ENCODE measurements at places on chromosomes 6 and 20.

DNA sequence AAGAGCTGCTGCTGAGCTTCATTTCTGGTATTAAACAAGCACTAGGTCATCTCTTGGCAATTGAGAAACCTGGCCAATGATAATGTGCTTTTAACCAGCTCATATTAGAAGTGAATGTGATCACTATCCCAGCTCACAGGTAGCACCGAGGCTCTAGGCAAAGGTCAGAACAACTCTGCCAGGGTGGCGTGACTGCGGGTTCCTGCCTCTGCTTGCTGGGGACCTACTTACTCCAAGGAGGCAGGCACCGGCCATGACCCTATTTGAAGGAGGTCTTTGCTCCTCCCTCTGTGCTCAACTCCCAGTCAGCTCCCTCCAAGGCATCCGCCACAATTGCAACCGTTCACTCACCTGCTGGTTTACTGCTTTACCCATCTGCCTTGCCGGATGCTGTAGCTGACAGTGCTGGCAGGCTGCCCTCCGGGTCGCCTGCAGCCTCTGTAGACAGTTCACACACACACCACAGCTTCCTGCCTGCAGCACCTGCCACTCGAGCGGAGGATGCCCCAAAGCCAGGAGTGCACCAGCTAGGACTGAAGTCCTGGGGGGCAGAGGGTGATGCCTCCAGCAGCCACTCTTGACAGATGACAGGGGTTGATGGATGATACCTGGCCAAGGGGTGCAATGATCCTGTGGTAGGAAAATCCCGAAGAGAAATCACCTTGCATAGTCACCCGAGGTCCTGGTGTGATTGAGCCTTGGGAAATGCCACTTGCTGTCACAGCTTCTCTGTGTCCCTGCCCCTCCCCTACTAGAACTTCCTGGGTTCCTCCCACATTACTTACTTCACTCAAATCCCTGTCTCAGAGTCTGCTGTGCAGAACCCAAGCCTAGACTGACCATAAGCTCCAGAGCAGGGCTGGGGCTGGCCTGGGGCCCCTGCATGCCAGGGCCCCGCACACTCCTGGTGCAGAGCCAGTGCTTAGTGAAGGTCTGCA, 8.8 kb upstream of the VSX1 start:
- peak; percentile 43 for DNase-seq

DNA sequence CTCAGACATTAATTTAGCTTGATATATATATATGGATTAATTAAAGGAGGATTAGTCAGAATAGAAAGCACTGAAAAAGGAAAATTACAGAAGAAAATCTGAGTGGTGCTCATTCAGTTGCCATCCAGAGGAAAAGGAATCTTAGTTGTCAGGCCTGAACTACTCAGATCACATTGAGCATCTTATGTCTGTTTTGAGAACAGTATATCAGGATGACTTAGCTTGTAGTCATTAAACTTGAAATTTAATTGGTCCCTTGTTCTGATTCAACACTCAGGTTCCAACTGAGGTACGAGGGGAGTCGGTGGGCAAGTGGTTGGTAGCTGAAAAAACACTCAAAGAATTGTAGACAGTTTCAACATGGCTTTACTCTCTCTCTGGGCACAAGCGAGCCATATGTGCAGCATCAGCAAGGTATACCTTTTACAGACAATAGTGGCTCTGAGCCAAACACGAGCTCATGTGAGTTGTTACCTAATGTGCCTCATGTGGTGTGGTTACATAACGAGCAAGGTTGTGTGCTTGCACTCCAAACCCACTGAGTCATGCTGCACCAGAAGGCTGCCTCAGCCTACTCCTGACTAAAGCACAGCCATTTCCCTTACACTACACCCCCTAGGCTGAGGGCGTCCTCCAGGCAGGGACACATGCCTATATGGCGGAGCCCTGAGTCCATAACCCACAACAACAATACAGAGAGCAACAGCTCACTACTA, 73.0 kb upstream of the HMGN3 start:
- DNase-seq = no peak

DNA sequence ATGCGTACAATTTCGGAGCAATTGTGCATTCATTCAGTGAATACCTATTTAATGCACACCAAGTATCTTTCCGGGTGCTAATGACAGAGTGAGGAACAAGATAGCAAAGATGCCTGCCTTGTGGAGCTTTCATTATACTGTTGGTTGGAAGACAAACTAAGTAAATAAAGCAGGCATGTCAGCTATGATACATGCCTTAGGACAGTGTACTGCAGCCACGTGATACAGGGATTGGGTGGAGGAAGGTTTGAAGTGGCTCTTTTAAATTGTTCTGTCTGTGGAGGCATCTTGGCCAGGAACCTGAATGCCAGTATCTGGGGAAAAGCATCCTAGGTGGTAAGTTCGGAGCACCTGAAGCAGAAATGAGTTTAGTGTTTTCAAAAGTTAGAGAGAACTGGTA, 3.0 kb upstream of the OTOR start:
- DNase-seq = no peak

DNA sequence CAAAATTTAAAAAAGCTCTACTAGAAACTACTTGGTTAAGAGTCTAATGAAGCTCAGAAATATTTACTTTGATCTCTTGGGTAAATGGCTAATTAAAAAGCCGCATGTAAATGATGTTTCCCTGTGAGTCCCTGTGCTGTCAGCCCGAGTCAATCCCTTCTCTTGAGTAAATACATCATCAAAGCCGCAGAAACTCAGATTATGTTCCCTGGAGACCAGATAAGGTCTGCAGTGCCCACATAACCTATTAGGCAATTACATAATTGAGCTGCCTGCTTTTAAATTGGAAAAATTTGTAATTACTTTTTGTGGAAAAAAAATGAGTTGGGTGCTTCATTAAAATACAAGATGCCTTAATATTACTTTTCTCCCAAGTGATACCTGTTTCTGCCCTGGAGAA, 83.1 kb downstream of the KIZ start:
- no peak for DNase-seq

DNA sequence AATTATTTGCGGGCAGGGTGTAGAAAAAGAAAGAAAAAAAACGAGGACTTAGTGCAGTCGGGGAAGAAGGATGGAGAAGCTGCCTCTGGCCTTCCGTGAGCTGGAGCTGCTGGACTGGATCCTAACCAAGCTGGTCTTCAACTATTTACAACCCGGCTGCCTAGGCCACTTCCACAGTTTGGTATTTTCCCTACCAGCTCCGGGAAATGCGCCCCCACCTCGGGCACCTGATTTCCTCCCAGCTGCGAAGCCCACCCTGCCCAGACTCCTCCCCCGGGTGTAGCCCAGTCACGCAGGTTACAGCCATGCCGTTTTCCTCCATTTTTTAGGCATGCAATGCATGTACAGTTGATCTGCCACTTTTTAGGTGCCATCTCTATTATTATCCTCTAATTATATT, 21.2 kb downstream of the THEMIS start:
- peak; percentile 53 for DNase-seq

GRCh38 chr20:60001108-60001507, 42.9 kb downstream of the CDH26 start:
- no peak for DNase-seq

GRCh38 chr20:57431539-57431835, 40.3 kb downstream of the RBM38 start:
- no peak for DNase-seq

DNA sequence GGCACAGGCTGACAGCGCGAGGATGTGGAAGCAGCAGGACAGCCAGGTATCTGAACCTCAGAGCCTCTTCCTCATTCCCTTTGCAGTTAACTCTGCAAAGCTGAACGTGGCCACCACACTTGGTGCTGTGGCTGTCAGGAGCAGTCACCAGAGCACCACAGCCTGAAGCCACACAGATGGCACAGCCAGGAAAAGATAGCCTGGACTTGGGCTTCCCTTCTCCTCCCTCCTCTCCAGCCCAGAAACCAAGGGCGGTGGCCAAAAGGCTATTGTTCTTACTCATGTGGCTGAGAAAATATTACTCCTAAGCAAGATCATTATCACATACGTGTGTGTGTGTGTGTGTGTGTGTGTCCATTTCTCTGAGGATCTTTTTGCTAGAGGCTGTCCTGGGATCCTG, 39.8 kb downstream of the CD164 start:
- DNase-seq = no peak

- no peak for DNase-seq
These were observed 19.5 kb downstream of the ZNF311 start for GRCh38 chr6:28985462-28986164.

DNA sequence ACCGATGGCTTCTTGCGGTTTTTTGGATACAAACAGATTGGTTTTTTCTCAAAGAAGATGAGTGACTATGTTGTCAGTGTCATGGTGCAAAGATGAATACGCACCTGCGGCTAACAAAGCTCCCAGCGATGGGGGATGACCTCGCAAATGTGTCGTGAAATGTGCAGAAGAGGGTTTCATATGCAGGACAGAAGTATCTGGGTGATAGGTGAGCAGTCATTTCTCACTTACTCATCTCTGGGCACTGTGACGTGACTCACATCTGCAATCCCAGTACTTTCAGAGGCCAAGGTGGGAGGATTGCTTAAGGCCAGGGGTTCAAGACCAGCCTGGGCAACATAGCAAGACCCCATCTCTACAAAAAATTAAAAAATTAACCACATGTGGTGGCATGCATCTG, 216.3 kb downstream of the ERMARD start:
- DNase-seq = peak; percentile 27

DNA sequence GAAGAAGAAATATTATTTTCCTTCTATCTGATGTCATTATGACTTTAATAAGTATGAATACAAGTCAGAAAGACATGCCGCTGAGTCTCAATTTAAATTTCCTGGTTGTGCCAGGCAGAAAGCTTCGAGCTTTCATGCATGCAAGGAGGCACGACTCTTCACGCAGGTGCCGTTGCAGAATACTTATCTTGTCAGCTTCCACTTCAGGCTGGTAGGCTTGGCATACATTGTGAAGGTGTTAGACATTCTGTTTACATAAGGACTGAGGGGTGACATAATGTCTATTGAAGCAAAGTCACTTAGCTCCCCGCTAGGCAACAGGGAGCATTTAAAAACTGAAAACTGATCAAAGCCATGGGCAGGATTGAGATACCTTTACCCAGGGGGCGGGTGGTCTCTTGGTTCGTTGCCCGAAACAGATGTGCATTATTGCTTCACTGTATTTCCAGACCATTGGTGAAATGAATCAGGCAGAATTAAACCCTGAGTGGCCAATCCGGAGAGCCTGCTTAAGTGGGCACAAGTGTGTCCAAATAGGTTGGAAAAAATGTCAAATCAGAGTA, 16.4 kb downstream of the BMP6 start:
- no peak for DNase-seq

DNA sequence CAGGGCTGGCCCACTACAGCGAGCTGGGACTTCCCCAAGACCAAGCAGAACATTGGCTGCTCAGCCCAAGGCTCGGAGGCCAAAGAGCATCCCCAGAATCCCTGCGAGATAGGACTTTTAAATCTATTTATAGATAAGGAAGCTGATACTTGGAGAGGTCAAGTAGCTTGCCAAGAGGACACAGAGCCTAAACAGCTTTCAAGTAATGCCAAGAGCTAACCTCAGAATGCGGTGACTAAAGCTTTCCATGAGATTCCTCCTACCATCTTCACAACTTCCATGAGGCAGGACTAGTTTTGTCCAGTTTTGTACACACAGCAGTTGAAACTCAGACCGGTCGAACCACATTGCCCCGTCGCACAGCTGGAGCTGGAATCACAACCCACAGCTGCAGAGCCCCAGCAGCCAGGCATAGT, 168.1 kb upstream of the TOP1 start:
- no peak for DNase-seq

DNA sequence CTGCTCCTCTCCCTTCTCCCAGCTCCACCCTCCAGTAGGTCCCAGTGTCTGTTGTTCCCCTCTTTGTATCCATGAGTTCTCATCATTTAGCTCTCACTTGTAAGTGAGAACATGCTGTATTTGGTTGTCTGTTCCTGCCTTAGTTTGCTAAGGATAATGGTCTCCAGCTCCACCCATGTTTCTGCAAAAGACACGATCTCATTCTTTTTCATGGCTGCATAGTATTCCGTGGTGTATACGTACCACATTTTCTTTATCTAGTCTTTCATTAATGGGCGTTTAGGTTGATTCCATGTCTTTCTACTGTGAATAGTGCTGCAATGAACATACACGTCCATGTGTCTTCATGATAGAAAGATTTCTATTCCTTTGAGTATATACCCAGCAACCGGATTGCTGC, 136.6 kb downstream of the MYLK4 start:
- DNase-seq = no peak

GRCh38 chr20:38272961-38273360, 12.4 kb upstream of the KIAA1755 start:
- DNase-seq = no peak

DNA sequence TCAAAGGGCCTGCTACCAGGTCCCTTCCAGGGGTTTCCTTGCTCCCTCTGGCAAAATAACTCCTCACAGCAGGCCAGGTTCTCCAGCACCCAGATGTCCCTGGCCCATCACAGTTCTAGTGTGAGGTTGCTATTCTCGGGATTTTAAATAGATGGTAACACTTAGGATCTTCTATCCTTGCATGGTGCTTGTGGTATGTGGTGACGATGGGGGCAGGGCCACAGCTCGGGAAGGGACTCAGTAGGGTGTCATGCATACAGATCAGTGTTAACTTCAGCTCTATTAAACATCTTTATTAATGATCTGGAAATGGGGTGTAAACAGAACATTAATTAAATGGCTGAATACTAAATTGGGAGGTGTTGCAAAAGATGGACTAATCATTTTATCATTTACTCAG, 323.8 kb downstream of the QKI start:
- DNase-seq = no peak
